ENCODE measurements at places on chromosomes 13 and 19.

DNA sequence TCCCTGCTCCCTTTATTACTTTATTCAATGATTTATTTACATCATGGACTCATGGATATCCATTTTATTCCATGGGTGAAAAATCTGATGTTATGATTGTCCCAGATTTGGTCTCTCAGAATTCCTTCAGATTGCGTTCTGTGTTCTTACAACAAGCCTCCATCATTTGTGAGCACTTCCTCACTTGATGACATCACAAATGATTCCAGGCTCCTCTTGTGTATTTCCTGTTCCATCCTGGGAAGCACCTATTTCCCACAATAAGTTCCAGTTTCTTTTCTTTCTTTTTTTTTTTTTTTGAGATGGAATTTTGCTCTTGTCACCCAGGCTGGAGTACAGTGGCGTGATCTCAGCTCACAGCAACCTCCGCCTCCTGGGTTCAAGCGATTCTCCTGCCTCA, 6.7 kb downstream of the ACP7 start:
- DNase-seq, result no peak

GRCh38 chr19:53432088-53432661, 391 bp downstream of the ZNF761 start:
- peak; percentile 15 for DNase-seq

GRCh38 chr13:110445183-110445582, 116.3 kb downstream of the RAB20 start:
- DNase-seq, result no peak

DNA sequence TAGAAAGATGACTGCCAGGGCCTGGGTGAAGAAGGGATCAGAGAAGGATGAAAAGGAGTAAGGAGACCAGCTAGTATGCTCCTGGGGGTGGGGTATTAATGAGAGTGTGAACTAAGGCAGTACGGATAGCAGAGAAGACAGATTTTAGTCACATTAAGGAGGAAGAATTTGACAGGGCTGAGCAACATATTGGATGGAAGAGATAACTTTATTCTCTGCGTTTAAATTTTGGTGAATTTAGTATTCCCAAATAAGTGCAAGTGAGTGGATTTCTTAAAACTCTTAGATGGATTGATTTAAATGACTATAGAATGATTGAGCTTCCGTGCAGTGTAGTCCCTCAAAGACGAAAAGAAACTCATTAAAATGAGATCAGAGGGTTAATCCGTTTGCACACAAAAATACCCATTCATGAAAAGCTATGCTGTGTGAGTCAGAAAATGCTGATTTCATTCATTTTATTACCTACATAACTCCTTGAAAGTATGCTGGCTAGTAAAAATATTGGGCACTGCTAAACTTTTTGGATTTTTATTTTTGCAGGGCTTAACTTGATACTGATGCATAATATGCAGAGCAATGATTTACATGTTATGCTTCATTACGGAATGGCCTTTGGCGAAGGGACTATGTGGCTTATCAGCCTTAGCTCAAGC, 54.1 kb downstream of the WDFY2 start:
- DNase-seq, result no peak

- DNase-seq, result peak; percentile 96
These were observed 19.2 kb downstream of the RYR1 start for GRCh38 chr19:38452430-38453366.

- no peak for DNase-seq
These were observed 71.1 kb downstream of the UGGT2 start for GRCh38 chr13:95982144-95982543.

DNA sequence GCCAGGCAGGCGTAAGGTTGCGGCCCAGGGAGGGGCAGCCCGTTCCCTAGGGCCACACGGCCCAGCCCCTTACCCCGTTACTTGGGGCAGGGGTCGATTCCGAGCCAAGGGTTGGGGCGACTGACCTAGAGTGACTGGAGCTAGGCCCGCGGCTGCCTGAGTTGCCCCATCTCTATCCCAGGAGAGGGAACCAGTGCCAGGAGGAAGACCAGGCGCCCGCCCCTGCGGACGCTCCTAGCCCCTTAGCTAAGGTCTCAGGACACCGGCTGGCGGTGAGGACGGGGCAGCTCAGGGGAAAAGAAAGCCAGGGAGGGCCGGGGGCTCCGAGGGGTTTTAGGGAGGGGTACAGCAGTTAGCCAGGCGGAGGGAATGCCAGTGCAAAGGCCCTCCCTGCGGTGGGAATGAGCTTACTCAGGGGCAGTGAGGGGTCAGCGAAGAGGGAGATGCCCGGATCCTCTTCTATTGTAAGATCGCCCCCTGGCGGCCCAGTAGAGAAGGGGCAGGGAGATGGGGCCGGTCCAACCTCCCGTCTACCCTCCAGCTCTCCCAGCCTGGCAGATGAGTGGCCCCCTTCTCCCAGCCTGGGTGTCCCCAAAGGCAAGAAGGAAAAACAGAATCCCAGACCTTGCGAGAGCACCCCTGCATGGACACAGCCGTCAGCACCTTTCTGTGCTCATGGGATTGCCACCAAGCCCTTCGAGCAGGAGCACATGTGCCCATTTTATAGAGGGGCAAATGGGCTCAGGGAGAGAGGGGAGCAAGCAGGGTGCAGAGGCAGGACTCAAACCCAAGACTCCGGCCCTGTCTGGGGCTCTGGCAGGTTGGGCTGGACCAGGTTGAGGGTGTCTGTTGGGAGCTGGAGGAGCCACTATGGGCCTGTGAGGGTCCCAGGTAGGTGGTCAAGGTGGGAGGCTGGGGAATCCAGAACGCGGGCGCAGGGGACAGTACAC, 16.3 kb downstream of the CILP2 start:
- DNase-seq, result peak; percentile 85

- DNase-seq, result no peak
These were observed 48.3 kb upstream of the USP29 start for GRCh38 chr19:57071444-57071843.

DNA sequence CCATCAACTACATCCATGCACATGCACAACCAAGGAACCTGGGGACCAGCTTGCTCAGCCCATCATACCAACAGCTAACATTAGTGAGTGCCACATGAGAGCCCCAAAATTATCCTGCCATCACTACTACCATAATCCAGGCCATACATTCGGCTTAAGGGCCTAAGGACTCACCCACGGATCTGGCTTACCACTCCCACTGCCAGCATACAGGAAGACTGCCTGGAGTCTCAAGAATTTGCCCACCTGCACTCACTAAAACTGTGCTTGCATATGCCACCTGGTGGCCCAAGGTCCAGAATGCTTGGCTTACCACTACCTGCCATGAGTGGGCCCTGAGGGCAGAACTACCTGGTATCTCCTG, 1562.9 kb upstream of the PRR20A start:
- DNase-seq, result no peak

- DNase-seq, result no peak
These were observed 27.9 kb upstream of the NANOS3 start for GRCh38 chr19:13848798-13849676.

DNA sequence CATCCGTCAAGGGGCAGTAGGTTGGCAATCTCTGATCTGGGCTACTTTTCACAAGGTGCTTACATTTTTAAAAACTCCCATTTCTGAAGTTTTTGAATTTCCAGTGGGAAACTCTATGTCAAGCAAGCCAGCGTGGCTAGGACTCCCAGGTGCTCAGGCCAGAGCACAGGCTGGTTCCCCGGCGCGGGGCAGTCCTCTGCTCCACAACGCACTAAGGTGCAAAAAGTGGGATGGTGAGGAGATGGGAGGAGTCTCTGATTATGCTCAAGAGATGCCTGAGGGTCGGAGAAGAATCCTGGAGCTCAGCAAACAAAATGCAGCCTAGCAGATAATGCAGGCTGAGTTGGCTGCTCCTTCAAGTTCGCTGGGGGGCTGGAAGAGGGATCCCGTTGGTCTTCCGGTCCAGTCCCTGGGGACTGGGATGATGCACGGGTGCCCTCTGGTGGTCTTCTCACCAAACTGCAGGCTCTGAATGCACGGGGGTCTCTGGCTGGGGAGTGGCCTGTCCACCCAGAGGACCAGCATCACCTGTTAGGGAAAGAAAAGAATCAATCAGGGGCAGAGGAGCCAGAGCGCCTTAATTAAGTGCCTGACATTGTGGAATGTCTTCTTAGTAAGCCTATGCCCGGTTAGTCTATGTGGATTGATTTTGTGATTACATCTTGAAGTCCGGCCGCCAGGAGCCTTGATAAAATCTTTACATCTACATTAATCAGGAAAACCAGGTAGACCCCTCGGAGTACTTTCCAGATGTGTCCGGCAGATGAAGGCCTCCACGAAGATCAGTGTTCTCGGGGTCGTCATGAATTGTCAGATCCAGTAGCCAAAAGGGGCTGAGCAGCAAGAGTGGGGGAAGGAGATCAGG, 244.4 kb upstream of the MAB21L1 start:
- DNase-seq, result peak; percentile 83

- no peak for DNase-seq
These were observed 36.5 kb downstream of the GTF2F2 start for GRCh38 chr13:45156565-45157361.

- no peak for DNase-seq
These were observed 361.6 kb downstream of the KLF12 start for GRCh38 chr13:73772449-73773167.

DNA sequence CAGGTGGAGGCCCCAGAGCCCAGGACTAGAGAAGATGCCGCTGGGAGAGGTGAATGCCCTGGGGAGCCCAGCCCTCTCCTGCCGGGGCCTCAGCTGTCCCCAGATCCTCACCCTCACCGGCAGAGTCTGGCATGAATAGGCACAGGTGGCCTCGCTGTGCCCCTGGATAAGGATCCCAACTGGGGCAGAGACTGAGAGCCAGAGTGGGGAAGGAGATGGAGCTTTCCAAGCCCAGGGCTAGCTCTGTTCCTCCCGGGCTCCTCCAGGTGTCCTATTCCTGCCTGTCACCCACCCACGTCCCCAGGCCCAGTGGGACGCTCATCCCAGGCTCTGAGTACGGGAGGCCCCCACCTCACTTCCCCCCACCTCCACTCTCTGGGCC, 16.5 kb downstream of the PRR36 start:
- no peak for DNase-seq

GRCh38 chr19:22517496-22518411, 95.6 kb upstream of the ZNF98 start:
- DNase-seq, result no peak

DNA sequence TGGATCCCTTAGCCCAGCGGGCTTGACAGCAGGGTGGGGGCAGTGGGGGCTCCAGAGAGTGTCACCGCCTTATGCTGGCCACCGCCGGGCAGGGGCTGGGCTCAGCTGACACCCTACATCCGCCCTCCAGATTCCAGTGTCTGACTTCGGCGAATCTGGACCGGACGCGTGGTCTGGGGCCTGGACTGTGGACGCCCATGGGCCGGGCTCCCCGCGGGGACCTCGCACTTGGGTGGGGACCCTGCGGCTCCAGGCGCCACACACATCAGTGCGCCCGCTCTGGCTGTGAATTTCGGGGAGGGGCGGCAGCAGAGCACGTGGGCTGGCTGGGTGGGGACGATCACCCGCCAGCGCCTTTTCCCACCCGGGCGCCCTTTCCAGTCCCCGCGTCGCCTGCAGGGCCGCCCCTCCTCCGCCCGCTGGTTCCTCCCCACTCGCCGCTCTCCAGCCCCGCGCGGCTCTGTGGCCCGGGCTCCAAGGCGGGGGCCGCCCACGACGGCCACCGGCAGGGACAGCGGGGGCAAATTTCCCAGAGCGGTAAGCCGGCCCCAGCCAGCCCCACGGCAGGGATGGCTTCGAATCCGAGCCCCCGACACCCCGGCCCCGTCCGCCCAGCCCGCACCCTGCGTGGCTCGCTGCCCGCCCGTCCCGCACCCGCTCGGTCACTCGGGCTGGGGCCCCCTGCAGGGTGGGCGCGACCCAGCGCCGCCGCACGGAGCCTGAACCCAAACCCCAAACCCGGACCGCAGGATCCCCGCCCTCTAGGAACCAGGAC, 23.3 kb upstream of the ZNF99 start:
- no peak for DNase-seq

GRCh38 chr13:26011996-26012821, 39.6 kb downstream of the SHISA2 start:
- no peak for DNase-seq

- no peak for DNase-seq
These were observed 6.9 kb downstream of the GIPR start for GRCh38 chr19:45674946-45675345.

DNA sequence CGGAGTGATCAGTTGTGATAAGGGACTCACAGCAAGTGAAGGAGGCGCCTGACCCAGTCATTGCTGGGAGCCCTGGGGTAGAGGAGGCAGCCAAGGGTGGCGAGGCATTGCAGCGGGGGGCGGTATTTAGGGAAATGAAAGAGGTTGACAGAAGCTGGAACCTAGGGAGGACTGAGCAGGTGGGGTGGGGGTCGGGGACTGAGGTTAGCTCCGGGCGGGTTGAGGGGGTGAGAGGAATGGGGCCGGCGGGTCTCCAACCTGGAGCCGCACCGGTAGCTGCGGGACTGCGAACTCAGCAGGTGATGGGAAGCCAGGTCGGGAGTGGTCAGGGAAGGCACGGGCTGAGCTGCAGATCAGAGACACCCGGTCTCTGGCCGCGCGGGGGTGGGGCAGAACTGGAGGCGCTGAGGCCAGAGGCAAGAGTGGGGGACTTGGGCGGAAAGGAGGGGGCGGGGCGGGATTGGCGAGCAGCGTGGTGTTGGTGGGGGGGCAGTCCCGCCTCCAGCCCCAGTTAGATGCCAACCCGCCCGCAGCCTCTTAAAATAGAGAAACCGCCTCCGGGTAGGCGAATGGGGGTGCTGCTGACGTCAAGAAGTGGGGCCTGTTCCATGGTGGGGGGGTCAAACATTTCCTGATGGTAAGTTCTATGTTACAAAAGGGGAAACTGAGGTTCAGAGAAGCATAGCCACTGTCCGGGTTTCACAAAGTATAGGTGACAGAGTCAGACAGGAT, 1.5 kb downstream of the MAST3 start:
- DNase-seq, result no peak

DNA sequence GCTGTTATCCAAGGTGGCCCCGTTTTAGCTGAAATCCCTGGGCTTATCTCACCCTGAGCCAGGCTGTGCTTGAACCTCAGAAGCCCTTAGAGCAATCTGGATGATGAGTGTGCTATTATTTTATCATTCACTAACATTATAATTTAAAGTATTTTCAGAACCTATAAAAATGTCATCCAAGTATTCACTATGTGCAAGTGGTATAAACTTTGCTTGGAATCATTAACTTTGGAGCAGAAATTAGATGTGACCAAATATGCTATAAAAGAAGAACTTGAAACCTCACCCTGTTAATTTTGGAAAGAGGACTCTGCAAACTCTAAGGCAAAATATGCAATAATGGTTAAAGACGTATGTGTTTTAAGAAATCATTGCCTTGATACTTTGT, 147.5 kb downstream of the USP12 start:
- DNase-seq, result no peak

GRCh38 chr19:43934055-43934984, 762 bp downstream of the ZNF45 start:
- DNase-seq, result peak; percentile 9

- no peak for DNase-seq
These were observed 68.4 kb downstream of the ALOX5AP start for GRCh38 chr13:30803749-30804148.

GRCh38 chr13:48255954-48256353, 22.9 kb downstream of the ITM2B start:
- DNase-seq, result no peak
